Umbilical cord (tissue), 2 donors: ENCODE measurements at places on chromosomes 1 and 21. TPM values are rescaled to one million over a fixed set of nuclear protein-coding genes. Genes with fewer than 3 reads are reported as not detected.

TINAGL1 gene
- total RNA-seq: 371 TPM

DNA sequence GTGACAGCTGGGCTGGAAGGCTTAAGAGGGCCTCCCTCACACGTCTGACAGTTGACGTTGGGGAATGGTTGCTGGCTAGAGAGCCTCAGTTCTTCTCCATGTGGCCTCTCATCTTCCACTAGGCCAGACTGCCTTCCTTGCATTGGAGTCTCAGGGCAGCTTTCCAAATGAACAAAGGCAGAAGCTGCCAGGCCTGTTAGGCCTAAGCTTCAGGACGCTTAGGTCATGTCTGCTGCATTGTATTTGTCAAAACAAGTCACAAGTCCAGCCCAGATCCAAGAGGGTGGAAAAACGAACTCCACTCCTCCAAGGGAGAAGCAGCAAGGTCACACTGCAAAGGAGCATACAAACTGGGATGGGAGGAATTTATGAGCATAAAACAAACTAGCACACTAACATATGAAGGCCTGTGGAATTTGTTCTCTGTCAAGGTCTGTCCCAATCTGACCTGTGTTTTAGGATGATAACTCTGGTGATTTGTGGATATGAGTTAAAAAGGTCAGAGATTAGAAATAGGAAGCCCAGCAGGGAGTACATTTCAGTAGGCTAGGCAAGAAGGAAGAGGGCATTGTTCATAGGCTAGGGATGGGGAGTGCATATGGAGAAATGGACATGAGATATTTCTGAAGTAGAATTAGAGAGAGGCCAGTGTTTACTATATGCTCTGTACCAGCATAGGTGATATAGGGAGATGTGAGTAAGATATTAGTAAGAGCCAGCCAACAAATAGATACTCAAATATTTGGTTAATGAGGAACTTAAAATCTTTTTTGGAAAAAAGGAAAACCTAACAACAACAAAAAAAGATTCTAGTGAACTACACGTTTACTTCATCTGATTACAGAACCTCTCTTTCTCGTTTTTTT lies 29.1 kb upstream of the CNN3 start:
- DNase-seq: peak; percentile 83

RNF186 gene
- total RNA-seq: not detected

TMEM51 gene
- 11.3 TPM for total RNA-seq

HCRTR1 gene
- 6.7 TPM for total RNA-seq
